NCI-H2107 (cell line): ENCODE measurements at places on chromosomes 2 and 18.

DNA sequence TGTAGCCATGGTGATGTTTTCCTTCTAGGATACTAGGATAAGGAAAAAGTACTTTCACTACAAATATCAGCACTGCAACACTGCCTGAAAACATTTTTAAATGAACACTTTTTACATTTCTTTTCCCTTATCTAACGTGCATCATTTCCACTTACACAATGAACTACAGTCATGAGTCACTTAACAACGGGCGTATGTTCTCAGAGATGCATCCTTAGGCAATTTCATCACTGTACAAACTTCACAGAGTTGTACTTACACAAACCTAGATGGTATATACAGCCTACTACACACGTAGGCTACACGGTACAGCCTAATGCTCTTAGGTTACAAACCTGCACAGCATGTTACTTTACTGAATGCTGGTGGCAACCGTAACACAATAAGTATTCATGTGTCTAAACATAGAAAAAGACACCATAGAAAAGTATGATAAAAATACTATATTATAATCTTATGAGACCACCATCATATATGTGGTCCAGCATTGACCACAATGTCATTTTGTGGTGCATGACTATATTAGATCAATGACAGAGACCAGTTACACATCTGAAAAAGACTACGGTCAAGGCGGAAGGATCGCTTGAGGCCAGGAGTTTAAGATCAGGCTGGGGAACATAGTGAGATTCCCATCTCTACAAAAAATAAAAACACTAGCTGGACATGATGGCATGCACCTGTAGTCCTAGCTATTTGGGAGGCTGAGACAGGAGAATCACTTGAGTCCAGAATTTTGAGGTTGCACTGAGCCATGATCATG, 39.8 kb downstream of the WDR33 start:
- no peak for DNase-seq

DNA sequence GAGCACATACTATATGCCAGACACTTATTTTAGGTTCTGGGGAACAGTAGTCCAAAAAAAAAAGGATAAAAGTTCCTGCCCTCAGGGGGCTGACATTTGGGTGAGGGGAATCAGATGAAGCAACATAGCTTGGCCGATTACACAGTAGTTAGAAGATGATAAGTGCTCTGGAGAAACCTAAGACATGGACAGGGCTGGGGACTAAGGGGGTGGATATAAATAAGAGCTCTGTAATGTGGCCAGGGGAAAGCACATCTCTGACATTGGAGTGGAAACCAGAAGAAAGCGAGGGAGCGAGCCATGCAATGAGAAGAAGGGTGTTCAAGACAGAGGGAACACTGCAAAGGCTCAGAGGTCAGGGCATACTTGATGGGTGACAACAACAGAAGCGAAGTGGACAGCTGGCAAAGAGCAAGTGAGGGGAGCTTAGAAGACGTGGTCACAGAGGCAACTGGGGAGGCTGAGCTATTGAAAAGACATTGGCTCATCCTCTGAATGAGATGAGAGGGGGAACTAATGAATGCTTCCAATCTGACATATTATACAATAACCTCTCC, 11.4 kb downstream of the TMEM182 start:
- no peak for DNase-seq

GRCh38 chr2:174840436-174840835, 76.2 kb upstream of the CHRNA1 start:
- DNase-seq: no peak

DNA sequence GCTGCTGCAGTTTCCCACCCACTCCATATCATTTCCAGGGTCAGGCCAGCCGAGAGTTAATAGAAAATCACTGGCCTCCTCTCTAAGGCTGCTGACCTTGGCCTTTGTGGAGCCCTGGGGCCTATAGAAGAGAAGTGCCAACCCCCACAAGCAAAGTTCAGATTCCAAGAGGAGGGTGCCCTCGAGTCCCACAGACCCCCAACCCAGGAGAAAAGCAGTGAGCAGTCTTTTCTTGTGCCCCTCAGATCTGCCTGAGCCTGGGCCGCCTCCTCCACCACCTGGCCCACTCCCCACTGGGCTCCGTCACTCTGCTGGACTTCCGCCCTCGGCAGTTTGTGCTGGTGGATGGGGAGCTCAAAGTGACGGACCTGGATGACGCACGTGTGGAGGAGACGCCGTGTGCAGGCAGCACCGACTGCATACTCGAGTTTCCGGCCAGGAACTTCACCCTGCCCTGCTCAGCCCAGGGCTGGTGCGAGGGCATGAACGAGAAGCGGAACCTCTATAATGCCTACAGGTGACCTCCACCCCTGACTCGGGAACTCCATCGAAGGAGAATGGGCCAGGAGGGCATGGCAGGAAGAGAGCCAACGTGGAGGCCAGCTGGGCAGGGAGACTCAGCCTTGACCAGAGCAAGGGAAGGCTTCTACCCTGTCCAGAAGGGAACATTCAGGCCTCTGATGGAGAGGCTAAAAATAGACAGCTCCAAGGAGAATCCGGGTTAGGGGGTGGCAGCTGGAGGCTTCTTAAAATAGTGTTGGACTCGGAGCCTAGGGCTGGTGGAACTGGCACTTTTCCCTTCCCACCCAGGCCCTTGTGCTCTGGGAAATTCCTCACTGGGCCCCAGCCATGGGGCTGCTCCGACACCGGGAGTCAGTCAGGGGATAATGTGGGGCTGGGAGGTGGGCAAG, 6.2 kb downstream of the PKDCC start:
- no peak for DNase-seq

- DNase-seq: no peak
These were observed 111.8 kb downstream of the B3GNT2 start for GRCh38 chr2:62307469-62308389.

DNA sequence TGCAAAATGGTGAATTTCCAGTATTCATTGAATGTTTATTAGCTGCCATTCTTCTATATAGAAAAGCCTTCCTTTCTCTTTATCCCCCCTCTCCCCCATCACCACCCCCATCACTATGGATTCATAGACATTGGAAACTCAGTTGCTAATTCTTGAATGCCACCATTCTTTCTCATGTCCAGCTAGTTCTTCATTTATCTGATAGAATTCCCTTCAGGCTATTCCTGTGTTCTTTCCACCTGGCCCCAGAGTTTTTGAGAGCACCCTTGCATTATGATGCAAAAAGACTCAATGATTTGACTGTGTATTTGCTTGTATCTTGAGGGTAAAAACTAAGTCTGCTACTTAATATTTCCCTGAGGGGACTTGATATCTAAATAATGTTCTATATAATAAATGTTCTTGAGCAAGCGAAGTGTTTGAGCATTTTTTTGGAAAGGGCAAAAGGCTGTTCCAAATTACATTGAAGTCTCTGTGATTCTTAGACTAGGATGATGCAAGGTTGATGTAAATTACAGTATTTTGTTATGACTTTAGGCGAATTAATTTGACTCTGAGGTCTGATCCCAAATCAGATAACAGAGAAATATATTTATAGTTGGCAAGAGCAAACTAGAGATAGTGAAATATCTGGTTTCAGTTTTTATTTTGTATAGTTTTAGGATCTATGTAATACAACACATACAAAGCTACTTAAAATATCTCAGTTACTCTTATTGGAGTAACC, 18.8 kb upstream of the SOS1 start:
- DNase-seq: no peak

DNA sequence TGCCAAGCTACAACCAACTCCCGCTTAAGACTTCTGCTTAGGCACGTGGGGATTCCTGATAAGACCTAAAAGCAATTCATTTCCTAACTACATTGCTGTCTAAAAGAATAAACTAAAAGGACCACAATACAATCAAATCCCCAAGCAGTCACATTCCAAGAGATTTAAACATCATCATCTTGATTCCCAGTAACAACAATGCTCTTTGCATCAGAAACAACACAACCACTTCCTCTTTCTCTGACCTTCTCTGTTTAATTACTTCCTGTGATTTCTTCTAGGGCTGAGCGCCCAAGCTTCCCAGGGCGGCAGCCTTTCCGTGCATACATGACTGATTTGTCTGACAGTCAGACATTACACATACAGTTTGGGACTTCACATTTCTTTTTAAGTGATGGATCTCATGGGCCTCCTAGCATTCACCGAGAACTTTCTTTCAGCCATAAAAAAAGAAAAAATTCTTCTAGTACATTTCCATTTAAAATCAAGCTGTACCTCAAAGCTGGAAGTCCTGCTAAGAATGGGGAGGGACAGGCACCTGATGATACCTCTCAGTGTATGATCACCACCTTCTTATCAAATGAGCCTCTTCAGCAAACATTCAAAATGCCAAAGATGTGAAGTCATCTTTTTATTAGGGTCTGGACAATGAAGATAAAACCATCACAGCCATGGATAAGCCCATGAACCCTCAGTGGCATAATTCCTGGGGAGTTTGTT, 11.5 kb downstream of the SPRED2 start:
- DNase-seq: no peak

- no peak for DNase-seq
These were observed 64.3 kb upstream of the SNTG2 start for GRCh38 chr2:886072-887022.

DNA sequence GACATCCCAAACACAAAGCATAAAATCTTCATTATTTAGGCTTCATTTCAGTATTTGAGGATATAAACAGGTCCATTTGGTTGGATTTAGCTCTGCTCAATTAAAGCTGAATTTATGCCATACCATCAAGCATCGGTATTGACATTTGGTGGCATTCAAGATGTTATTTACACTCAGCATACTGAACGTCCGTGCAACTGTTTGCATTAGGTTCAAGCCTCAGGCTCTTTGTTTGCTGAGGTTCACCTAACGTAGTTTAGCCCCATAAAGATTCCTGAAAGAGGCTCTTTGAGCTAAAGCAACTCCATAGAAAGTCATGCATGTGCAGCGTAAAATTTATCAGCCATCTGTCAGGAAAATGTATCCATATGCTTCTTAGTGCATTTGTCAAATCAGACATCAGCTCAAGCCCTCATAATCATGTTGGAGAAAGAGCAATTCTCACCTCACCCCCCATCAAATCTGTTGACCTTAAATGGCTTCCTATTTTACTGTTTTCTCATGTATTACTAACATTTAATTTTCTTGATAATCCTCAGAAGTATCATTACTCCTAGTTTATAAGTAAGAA, 366.9 kb downstream of the EPHA4 start:
- no peak for DNase-seq

GRCh38 chr2:95039363-95039762, 13.9 kb downstream of the MAL start:
- DNase-seq: no peak

- DNase-seq: no peak
These were observed 38.8 kb upstream of the CAVIN2 start for GRCh38 chr2:191885650-191886049.

DNA sequence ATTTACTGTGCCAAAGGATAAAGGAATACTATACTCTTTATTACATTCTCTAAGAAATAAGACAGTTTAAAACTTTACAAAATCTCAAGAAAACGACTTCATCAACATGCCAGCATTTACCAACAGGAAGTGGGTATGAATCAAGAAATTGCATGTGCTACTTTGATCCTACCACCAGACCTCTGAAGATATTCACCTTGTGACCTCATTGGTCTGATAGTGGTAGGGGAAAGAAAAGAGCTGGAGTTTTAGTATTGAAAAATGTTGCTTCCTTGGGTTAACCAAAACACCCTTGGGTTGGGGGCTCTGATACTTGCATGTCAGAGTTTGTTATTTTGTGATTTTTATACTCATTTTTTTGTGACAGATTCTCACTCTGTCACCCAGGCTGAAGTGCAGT, 84.1 kb upstream of the LPIN2 start:
- DNase-seq: no peak

DNA sequence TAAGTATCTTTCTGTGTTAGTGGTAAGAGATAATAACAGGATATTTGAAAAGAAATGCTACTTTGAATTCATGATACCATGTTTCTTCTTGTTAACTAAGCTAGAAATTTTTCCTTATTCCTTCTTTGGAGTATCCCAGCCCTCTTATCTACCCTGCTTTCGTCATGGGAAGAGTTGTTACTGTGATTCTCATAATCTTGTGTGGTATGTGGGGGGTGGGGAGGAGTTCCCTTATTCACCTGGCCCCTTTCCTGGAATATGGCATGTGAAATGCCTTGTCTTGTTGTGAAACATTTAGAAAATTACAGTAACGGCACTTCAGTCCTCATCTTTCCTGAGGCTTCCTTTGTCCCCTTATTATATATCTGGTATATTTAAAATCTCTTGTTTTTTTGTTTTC, 129.9 kb downstream of the NCOA1 start:
- no peak for DNase-seq

GRCh38 chr2:3126911-3127621, 250.6 kb downstream of the EIPR1 start:
- DNase-seq: no peak
